ENCODE measurements at places on chromosomes 7 and 10.

DNA sequence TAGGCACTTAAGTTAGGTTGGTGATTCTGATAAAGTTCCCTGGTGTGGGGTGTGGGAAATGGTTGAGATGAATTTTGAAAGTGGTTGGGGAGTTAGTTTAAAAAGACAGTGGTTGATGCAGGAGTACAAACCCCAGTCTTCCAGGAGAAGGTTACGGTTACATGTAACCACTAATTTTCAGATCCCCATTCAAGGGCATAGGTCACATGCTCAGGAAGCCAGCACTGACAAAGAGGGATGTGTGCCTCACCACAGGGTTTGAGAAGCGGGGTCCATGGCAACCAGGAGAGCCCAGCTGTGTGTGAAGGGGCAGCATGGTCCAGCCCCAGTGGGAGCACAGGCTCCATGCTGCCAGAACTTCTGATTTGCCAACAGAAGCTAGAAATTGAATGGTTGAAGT lies 144.2 kb downstream of the MDFIC start:
- no peak for DNase-seq

- no peak for DNase-seq
Measured at GRCh38 chr10:124307591-124307990, 111.1 kb downstream of the OAT start.

DNA sequence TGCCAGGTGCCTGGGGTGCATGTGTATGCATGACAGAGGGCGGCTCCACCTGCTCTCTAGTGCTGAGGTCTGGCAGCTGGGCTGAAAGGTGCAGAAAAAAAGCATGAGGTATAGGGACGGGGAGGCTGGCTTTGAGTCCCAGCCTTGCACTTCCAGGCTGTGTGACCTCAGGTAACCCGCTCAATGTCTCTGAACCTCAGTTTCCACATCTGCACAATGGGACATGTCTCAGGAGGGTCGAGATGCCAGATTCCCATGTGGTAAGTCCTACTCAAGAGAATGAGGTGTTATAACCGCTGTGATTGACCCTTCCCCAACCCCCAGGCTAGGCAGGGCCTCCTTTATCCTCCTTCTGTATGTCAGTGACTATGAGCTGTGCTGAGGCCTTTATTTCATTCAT lies 48.8 kb downstream of the ARHGAP22 start:
- no peak for DNase-seq

GRCh38 chr10:117934477-117934876 lies 112.3 kb downstream of the RAB11FIP2 start:
- no peak for DNase-seq

DNA sequence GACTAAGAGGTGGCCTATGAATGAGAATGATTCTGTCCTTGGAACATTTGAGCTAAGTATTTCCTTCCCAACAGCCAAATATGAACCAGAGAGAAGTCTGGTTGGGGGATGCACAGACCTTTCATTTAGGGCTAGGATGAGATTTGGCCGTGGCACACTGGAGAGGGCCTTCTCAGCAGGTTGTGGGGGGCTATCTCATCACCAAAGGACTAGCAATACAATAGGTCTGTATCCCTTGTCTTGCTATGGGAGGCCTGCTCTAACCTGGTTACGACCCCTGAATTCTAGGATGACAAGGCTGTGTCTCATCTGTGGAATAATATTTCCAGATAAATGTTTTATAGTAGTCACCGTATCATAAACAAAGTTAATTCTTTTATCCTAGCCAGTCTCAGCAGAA lies 133.0 kb downstream of the CHRM2 start:
- no peak for DNase-seq

- DNase-seq, result no peak
Measured at GRCh38 chr10:80268266-80268665, 21.2 kb downstream of the MAT1A start.

GRCh38 chr7:157477550-157478212 lies 140.9 kb downstream of the DNAJB6 start:
- no peak for DNase-seq

DNA sequence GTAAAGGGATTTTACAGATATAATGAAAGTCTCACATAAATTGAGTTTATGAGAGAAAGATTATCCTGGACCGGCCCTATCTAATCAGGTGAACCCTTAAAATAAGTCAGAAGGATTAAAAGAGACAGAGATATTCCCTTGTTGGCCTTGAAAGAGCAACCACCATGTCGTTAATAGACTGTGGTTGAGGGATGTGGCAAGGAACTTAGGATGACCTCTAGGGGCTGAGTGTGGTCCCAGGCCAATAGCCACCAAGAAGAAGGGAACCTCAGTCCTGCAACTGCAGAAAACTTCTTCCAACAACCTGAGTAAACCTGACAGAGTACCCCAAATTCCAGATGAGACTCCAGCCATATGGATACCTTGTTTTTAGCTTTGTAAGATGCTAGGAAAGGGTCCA lies 121.5 kb downstream of the POLR1F start:
- no peak for DNase-seq

- no peak for DNase-seq
Measured at GRCh38 chr10:87752566-87752965, 65.5 kb downstream of the ATAD1 start.

DNA sequence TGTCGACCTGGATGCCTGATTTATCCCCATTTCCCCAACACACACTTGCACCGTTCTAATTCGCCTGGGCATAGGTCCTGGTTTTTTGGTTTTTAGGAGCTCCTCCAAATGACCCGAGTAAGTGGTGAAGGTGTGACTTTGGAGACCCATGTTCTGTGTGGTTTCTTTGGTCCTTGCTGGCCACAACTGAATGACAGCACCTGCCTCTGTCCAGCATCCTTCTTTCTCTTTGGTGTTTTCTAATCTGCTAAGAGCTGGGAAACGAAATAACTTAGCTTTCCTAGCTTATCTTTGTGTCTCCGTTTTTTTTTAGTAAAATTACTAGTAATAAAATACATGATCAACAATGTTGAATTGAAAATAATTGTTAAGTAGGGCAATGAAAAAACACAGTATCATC lies 120.2 kb downstream of the PRLHR start:
- no peak for DNase-seq

GRCh38 chr10:120948889-120949608 lies 97.9 kb downstream of the WDR11 start:
- peak; percentile 23 for DNase-seq

GRCh38 chr7:105098863-105099515 lies 85.0 kb downstream of the KMT2E start:
- no peak for DNase-seq

DNA sequence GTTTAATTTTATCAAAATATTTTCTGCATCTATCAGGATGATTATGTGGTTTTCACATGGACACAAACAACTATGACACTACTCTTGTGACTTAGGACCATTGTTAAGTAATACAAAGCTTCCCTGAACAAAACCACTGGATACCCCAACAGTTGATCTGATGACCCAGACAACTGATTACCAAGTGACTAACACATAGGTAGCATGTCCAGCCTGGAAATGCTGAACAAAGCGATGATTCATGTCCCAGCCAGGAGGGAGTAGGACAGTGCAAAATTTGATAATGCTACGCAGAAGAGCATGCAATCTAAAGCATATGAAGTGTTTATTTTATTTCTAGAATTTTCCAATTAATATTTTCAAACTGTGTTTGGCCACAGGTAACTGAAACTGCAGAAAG lies 8.9 kb upstream of the PNLIP start:
- DNase-seq, result no peak

DNA sequence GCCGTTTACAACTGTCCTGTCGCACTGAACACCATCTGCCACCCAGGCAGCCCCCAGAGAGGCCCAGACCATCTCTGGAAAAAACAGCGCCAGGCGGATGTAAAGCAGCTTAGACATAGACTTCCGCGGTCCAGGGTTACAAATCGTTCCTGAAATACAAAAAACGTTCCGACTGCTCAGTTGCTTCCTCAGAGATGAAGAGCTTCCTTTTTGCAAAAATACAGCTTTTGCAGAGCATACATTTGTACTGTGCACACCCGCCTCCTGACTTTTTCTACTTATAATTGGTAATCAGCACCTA lies 11.4 kb downstream of the DAGLB start:
- DNase-seq, result no peak

- no peak for DNase-seq
Measured at GRCh38 chr7:29119538-29119937, 26.8 kb downstream of the CPVL start.

- peak; percentile 64 for DNase-seq
Measured at GRCh38 chr10:71266147-71266917, 52.7 kb upstream of the SLC29A3 start.

DNA sequence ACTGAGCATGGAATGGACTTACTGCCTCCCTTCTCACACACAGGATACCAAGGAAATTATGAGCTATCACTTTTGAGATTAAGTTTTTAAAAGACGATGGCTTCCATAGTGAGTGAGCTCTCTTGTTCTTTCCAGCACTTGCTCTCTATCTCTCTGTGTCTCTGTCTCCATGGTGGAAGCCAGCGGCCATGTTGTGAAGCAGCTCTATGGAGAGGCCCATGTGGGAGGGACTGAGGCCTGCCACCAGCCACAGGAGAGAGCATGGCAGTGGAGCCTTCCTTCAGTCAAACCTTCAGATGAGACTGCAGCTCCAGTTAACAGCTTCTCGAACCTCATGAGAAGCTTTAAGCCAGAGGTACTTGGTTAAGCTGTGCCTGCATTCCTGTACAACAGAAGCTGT lies 20.5 kb upstream of the PDIA4 start:
- DNase-seq, result no peak

DNA sequence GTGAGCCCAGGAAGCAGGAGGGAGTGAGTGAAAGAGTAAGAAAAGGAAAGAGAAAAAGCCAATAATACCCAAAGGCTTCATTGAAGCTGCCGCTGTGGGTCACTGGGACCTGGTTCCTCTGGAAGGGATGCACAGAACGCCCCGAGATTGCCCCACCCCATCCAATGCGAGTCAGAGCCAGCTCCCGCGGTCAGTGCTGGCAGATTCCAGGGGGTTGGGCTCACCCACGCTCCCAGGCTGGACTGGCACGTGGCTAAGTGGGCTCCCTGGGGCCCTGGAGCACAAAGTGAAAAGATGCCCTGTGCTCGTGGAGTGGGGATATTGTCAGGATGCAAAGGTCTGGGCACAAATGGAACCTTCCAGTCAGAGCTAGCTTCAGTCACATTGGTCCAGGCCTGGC lies 117.0 kb downstream of the OAT start:
- DNase-seq, result no peak

GRCh38 chr7:134075799-134076198 lies 51.3 kb upstream of the LRGUK start:
- DNase-seq, result no peak

DNA sequence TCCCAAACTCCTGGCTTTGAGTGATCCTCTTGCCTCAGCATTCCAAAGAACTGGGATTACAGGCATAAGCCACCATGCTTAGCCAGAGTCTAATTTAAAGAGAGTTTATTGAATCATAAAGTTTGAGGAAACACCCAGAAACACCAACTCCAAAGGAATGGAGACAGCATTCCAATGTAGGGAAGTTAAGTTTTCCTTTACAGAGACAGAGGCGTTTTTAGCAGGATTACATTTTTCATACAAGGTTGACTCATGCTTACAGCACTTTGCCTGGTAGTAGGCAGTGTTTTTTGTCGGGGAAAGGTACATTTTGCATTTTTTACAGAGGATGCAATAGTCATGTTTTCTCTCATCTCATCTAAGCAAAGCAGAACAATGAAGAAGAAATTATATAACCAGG lies 18.9 kb upstream of the OPN4 start:
- no peak for DNase-seq

DNA sequence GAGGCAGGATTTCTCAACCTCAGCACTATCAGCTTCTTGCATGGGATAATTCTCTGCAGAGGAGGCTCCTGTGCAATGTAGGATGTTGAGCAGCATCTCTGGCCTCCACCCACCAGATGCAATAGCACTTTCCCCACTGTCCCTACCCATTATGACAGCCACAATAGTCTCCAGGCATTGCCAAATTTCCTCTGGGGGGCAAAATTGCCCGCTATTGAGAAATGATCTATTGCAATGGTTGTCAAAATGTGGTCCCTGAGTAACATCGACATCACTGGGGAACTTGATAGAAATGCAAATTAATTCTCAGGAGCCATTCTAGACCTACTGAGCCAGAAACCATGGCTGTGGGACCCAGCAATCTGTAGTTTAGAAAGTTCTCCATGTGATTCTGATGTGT lies 7.0 kb downstream of the KCNK18 start:
- no peak for DNase-seq

DNA sequence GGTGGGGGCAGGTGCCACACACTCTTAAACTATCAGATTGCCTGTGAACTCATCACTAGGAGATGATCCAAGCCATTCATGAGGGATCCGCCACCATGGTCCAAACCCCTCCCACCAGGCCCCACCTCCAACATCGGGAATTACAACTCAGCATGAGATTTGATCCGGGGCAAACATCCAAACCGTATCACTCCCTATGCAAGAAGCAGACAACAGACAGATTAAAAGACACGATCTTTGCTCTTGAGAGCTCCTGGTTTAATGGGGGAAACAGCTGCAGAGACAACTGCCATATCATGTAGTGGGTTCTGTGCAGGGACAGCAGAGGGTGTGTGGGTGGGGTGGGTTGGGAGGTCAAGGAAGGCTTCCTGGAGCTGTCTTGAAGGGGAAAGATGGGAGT lies 123.6 kb downstream of the EMX2 start:
- no peak for DNase-seq

- no peak for DNase-seq
Measured at GRCh38 chr7:120986650-120987049, 1.9 kb upstream of the CPED1 start.

DNA sequence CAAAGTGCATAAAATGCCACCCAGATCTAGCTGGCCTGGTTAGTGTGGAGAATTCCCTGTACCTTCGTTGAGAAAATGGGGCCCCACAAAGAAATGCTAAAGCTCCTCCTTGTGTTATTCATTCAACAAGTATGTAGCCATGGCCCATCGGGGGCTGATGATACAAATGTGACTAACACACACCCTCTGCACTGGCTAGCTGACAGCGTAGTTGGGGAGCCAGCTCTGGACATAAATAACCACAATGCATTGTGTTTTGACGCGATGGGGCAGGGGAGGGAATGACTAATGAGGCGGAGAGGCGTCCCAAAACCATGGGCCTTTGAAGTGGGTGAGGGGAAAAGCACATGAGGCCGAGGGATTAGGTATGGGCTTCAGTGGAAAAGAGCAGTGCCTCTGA lies 28.2 kb upstream of the ASL start:
- DNase-seq, result peak; percentile 29

GRCh38 chr7:16204953-16205352 lies 216.4 kb downstream of the CRPPA start:
- no peak for DNase-seq

GRCh38 chr7:39402034-39402433 lies 164.2 kb upstream of the YAE1 start:
- no peak for DNase-seq

DNA sequence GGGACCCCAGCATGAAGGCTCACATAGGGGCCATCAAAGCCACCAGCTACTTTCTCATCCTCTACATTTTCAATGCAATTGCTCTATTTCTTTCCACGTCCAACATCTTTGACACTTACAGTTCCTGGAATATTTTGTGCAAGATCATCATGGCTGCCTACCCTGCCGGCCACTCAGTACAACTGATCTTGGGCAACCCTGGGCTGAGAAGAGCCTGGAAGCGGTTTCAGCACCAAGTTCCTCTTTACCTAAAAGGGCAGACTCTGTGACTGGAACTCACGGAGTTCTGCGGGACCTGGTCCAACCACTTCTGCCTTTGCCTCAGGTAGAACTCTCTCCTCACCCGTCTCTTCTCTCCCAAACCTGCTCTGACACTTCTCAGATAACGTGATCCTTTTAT lies 945 bp downstream of the TAS2R40 start:
- DNase-seq, result no peak

Measured in GOT3 (cell line).